Thyroid gland (tissue), 4 donors: ENCODE measurements at places on chromosomes 5 and 9. TPM values are rescaled to one million over a fixed set of nuclear protein-coding genes. Genes with fewer than 3 reads are reported as not detected.

DNA sequence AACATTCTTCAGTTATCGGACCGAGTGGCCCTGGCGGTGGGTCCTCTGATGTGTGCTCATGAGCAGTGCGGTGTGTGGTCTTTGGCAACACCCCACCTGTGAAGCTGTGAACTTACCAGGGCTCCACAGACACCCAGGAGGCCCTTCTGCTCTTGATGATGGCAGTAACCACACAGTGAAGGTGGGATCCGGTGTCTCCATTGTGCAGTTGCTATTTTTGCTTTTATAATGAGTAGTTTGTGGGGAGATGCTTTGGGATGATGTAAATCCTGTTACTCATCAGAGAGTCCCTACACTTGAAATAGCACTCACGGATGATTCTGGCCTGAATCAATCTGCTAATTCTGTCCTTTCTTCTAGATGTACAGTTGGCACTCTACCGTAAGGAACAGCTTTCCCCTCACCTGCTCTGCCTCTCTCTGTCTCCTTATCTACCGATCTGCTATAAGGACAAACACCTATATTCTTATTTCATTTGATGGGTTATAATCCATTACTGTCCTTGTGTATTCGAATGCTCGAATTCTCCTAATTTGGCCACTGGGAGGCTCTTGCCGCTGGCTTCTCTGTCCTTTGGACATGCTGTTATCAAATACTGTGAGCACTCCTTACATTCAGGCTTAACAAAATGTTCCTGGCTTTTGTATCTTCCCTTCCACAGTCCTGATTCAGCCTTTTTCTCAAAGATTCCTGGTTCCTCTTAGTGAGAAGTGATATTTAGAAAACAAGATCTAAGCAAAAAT is 20.2 kb downstream of the ATPSCKMT start:
- no peak for DNase-seq

- DNase-seq: no peak
Measured at GRCh38 chr5:170818232-170818631, 34.7 kb downstream of the GABRP start.

DNA sequence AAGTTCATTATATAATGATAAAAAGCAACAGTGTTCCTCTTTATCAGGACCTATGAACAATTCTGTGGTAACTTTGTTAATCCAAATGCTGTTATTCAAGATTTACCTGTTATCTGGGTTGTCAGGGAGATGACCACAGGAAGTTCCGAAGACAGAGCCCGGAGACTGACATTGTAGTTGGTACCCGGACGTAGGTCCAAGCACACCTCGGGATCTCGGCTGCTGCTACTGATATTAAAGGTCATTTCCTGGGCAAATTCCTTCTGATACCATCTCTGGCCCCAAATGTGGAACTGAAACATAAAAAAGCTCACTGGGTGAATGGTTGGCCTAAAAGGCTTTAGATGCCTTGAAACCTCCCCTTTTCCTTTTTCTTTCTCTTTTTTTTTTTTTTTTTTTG is 96.7 kb downstream of the SUSD1 start:
- no peak for DNase-seq

DNA sequence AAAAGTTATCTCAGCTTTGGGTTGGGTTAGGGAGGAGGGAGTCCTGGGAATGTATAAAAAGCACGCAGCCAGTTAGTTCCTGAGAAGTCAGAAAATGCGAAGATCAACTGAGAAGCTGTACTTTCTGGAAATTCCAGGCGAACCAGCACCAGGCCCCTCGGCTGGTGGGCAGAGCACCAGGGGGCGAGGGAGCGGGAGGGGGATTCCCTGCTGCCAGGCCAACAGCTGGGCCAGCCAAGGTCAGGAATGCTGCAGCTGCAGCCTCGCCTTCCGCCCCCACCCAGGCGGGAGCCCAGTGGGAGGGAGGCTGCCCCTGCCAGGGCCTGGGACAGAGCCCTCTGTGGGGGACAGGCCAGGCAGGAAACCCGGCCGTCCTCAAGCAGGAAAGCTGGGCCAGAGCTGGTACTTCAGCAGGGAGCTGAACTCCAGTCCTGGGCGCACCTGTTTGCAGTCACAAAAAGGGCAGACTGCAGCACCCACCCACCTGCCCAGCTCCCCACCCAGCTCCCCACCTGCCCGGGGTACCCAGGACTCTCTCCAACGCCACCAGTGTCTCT is 35.5 kb downstream of the VAV2 start:
- peak; percentile 57 for DNase-seq

DNA sequence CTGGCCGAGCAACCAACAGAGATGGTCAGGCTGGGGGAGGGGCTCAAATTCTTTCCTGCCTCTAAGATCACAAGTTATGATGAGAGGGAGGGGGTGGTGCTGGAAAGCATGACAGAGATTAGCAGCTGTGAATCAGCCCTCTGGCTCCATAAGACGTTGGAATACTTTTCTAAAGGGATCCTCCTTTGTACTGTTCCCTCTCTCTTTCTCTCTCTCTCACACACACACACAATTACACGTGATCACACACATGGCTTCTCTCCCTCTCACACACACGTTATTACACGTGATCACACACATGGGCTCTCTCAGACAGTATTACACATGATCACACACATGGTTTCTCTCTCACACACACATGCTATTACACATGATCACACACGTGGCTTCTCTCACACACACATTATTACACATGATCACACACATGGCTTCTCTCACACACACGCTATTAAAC is at the start of gene SLC45A2:
TSS of gene SLC45A2 (minus strand) at position 23 of the 454 bp plus-strand sequence. CDS start 110 bp downstream, outside the sequence.
- DNase-seq: no peak

DNA sequence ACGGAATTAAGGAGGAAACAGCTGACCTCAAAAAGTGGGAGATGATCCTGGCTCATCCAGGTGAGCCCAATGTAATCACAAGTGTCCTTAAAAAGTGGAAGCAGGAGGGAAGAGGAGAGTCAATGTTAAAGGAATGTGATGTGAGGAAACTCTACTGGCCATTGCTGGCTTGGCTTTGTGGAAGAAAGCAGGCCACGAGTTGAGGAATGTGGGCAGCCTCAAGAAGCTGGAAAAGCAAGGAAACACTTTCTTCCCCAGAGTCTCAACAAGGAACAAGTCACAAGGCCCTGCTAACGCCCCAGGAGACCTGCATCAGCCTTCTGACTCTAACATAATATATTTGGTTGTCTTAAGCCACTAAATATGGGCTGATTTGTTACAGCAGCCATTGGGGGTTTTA is 252.8 kb downstream of the PSAT1 start:
- no peak for DNase-seq

GRCh38 chr5:143024228-143024920 is 254.2 kb downstream of the ARHGAP26 start:
- DNase-seq: no peak

DNA sequence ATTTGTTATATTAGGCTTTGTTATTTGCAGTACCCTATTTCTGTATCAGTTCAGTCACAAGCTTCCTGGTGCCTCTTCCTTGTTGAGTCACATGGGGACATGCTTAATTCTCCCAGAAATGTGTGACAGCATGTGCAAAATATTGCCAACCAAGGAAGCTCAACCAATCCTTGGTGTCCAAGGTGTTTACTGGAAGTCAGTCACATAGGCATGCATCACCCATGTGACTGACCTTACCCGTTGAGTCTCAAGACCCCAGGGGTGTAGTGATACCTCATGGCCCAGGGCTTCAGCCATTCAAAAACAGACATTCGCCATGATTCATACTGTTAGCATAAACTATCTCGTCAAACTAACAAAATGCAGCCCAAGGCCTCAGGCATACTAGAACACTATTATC is 9.3 kb upstream of the ANKDD1B start:
- DNase-seq: no peak

GRCh38 chr9:73135394-73135793 is 16.3 kb upstream of the ANXA1 start:
- DNase-seq: no peak

DNA sequence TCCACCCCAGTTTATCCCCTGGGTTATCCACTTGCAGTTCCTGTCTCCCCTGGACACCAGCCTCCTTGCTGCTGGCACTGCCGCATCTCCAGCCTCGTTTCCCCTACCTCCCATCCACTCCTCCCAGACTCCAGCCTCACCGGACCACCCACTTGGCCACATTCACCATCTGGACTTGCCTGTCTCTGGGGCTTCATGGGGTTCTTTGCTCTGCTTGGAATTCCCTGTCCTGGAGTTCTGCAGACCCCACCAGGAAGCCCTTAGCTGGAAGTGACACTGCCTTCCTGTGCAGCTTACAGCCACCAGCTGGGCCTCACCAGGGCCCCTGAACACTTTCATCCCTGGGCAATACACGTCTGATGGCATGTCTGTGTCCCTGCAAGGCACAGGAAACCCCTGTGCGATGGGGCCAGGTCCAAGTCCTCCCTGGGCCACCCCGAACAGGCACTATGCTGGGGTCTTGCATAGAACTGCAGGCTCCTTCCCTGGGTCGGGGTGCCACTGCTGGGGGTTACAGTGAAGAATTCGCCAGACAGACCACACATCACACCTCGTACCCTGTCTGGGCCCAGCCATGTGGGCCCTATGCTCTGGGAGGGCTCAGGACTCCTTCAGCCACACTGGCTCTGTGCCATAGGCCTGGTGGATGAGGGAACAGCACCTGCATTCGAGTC is 3.0 kb downstream of the FLT4 start:
- no peak for DNase-seq

Gene C9orf50
- total RNA-seq: not detected

GRCh38 chr5:95763941-95764340 is 32.8 kb downstream of the RHOBTB3 start:
- no peak for DNase-seq

- DNase-seq: no peak
Measured at GRCh38 chr9:75588808-75589207, 301.7 kb upstream of the PCSK5 start.

DNA sequence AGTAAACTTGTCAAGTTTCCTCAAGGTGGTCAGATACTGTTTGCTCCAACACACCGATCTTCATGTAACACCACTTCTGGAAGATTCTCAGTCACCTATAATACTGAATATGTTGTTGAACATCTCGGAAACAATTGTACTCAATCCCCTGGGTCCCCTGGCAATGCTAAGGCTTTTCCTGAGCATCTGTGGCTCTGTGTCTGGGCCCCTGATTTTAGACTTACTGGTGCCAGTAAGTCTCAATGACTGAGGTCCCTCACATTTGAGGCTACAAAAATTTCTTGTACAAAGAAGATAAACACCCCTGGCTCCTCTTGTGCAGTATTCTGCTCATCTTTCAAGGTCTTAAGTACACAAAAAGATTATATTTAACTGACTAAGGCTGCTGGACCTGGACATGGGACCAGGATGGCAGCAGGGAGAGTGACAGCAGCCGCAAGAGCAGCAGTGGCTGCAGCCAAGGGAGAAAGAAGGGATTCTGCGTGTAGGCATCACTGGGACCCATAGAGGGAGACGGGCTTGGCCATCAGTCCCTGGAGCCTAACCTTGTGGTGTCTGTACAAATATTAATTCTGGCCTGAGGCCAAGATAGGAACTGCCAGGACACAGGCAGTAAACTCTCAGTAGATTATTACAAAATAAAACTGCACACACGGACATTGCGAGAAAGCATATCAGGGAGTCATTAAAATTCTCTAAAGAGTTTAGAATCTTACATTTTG is 49.0 kb upstream of the TNPO1 start:
- DNase-seq: peak; percentile 12

Gene TUT7
- 32.5 TPM for total RNA-seq

Gene TXNDC8
- total RNA-seq: not detected

Gene PTGS1
- total RNA-seq: 4.0 TPM

Gene C1QTNF3
- total RNA-seq: 9.3 TPM

Gene BAAT
- total RNA-seq: not detected

GRCh38 chr5:82673057-82673809 is 395.1 kb upstream of the RPS23 start:
- no peak for DNase-seq

Gene C5orf52
- total RNA-seq: not detected

GRCh38 chr9:124788542-124789217 is 11.7 kb downstream of the OLFML2A start:
- DNase-seq: peak; percentile 1

DNA sequence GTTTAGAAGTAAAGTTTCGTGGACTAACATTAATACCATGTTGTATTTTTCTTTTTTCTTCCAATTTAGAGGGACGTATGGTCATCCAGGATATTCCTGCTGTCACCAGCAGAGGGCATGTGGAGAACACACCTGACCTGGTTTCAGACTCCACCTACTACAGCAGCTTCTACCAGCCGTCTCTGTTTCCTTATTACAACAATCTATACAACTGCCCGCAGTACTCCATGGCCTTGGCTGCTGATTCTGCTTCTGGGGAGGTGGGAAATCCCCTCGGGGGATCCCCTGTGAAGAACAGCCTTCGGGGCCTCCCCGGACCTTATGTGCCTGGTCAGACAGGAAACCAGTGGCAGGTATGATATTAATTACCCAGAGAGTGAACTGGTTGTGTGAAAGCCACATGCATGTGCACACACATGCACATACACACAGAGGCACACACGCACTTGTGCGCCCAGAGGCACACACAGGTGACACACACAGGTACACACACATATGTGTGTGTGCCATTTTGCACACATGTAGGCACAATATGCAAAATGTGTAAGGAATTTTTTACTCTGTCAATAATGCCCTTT is 52.4 kb downstream of the DMRT1 start:
- peak; percentile 76 for DNase-seq

Gene IL3
- not detected for total RNA-seq

- DNase-seq: no peak
Measured at GRCh38 chr5:169013208-169013728, 287.7 kb downstream of the SLIT3 start.

DNA sequence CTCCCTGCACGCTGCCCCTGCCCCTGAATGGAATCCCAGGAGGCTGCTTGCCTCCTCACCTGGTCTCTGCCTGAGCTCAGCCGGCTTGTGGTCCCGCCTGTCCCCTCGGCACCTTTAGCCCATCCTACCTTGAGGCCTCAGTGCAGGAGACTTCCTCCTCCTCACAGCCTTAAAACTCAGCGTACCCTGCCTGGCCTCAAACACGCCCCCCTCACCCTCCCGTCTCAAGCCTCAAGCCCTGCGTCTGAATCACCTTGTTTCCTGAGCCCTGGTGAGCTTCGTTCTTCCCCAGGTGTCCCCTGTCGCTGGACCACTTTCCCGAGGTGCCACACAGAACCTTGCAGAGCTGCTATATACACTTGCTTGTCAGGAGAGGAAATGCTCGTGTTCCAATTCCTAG is 110.2 kb upstream of the SPIN1 start:
- no peak for DNase-seq

GRCh38 chr5:171418316-171418981 is 998 bp upstream of the FGF18 start:
- DNase-seq: peak; percentile 88

DNA sequence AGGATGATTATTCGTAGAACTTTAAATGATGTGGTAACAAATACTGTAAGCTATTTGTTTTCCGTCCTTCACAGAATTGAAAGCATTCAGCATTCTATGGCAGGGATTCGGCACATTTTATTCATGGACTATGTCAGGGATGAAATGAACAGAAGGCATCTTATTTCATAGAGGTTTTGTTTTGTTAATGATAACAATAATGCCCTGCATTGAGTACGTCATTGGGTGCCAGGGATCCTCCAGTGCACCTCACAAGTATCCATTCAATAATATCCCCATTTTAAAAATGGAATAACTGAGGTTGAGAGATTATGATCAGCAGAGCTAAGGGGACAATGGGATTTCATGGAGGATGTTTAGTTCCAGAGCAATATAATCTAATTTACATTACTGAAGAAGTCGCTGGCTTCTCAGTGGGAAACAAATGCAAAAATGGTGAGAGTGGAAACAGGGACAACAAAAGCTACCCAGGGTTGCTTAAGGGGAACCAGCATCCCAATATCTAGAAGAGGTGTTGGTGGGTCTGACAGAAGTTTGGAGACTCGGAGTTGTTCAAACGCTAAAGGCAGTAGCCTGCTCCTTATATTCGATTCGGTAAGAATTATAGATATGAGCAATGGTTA is 985.7 kb upstream of the WWC1 start:
- no peak for DNase-seq

Gene PPIC
- total RNA-seq: 28.3 TPM

GRCh38 chr9:128683340-128684064 is 5.5 kb upstream of the SET start:
- peak; percentile 86 for DNase-seq
